H4 (cell line): ENCODE measurements at places on chromosomes 12 and 14. TPM values are rescaled to one million over a fixed set of nuclear protein-coding genes. Genes with fewer than 3 reads are reported as not detected.
A peak's percentile ranks its signal among the peaks of the same experiment; 100 is the strongest.

DNA sequence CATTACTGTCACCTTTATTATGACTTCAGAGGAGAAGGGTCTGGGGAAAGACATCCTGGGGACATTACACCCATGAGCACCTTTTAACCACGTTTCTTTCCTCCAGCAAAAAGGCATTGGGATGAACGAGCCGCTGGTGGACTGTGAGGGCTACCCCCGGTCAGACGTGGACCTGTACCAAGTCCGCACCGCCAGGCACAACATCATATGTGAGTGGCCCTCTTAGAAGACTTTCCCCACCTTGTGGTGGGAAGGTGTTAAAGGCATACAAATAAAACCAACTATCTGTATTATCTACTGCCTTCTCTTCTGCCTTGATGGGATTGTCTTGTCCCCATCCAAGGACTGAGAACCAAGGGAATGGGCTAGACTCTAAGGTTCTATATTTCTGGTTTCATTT, 6.0 kb downstream of the PSMD9 start:
- no peak for DNase-seq

The HOXC5 gene
- total RNA-seq = not detected in 2 replicates

- DNase-seq = no peak
Measured at GRCh38 chr12:82047446-82047845, 288.3 kb upstream of the PPFIA2 start.

DNA sequence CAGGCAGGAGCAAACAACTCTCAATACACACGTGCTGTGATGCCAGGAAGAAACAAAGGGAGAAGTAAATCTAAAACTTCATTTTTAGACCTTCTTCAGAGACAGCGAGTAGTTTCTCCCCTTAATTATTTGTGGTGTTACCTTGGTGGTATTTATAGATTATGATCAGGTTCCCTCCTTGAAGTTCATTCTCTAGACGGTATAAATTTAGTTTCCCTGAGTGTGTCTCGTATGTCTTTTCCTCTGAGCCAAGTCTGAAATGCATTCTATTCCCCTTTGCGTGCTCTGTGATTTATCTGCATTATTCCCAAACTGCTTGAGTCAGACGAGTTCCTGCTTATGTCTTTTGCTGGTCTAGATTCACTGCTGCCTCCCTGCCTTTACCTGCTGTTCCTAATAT, 65.2 kb downstream of the TRHDE start:
- no peak for DNase-seq

DNA sequence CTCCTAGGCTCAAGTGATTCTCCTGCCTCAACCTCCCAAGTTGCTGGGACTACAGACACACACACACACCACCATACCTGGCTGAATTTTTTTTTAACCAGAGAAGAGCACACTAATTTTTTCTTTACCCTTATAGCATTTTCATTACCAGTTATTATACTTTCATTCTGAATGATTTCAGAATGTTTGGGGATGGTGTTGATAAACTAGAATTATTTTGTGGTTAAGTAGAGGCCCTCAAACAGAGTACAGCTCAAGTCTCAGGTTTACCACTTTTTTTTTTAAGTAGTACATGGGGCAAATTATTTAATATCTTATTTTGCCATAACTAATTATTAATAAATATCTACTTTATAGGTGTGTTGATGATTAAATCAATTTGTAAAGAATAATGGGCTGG, 86.6 kb downstream of the FUT8 start:
- DNase-seq = no peak

DNA sequence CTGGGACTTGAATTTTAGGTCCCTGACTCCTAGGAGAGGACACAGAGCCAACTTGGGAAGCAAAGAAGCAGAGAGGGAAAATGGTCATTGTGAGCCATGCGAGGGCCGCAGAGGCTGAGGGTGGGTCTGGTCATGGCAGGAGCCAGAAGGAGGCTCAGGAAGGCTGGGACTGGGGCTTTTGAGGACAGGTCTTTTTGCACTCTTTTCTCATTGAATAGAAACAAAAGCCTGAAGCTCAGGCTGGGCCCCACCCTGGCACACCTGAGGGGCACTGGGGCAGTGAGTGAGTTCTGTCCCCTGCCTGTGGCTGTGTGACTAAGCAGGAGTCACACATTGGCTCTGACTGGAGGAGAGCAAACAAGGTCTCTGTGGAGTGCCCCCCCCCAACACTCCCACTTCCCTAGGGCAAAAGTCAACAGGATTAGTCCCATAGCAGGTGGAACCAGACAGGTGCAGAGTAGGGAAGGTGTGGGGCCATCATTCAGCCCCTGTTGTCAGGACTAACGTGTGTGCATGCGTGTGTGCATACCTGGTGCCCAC, 2.8 kb downstream of the KRT7 start:
- DNase-seq = no peak

The A2M gene
- 5.3 and 5.6 TPM in 2 replicates for total RNA-seq

The IFI27L2 gene
- total RNA-seq = 109 and 122 TPM in 2 replicates

The TROAP gene
- total RNA-seq = 39.8 and 56.9 TPM in 2 replicates

The SOX5 gene
- 2.5 and 5.4 TPM in 2 replicates for total RNA-seq

- no peak for DNase-seq
Measured at GRCh38 chr12:114166362-114166761, 200.2 kb upstream of the RBM19 start.

DNA sequence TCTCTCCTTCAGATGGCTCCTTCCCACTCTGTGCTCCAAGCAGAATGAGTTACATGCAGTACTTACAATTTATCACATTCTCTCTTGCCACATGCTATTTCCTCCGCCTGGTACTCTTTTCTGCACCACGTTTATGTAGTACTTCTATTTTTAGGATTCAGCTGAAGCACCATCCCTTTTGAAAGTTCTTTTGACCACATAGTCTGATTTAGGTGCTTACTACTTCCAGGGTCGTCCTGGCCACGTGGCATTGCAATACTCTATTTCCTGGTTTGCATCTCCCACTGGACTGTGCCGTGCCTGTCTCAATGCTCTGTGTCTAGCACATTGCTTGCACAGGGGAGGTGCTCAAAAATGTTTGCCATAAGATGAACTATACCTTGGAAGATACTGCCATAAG, 16.3 kb upstream of the TBC1D30 start:
- no peak for DNase-seq

- DNase-seq = no peak
Measured at GRCh38 chr12:41745593-41745992, 399.1 kb downstream of the GXYLT1 start.

DNA sequence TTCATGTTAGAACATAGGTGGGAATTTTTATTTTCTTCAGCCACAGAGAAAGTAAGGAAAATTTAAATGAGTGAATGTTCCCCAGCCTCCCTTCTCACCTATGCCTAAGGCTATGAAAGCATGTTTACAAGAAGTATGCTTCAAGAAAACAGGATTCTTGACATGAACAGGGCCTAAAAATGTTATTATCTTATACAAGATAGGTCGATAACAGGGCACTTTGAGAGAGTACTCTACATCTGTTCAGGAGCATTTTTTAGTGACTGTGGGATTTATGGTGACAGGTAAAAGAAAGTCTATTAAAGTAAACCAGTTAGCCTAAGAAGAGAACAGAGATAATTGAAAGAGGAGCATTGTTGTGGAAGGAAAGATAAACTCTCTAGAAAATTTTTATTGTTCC, 222.9 kb upstream of the DAAM1 start:
- no peak for DNase-seq

- no peak for DNase-seq
Measured at GRCh38 chr12:39830852-39831520, 211.4 kb upstream of the ABCD2 start.

GRCh38 chr14:70896981-70897380, 10.3 kb upstream of the PCNX1 start:
- no peak for DNase-seq

The KRT72 gene
- total RNA-seq = not detected in 2 replicates

- peak; percentile 11 for DNase-seq
Measured at GRCh38 chr12:90010089-90010488, 301.5 kb upstream of the ATP2B1 start.
